ENCODE measurements at places on chromosomes 7 and 10.

DNA sequence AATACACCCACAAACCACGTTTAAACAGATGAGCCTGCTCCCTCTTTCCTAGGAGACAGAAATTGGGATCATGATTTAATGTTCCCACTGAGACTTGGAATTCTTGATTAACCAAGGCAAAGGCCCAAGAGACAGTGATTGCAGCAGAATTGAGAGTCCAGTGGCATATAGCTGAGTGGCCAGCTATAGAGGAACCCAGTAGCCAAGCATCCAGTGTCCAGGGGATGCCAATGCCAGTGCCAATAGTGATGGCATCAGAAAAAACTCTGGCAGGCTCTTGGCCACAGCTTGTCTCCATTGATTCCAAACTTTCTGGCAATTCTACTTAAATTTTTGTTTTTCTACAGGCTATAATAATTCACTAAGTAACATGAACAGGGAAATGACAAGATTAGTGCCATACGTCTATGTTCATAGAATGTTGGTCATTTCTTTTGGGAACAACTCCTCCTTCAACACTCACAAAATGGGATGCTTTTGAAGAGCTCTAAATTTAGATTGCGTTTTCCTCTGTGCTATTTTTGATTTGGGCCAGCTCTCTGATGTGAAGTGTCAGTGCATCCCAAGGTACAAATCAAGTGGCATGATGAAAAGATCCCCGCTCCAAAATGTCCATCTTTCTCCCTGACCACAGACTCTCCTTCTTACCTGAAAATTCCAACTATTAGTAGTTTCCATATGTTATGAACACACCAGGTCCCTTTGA, 83.1 kb upstream of the A1CF start:
- DNase-seq = no peak

- DNase-seq = no peak
These were observed 68.5 kb downstream of the CPVL start for GRCh38 chr7:29077854-29078253.

DNA sequence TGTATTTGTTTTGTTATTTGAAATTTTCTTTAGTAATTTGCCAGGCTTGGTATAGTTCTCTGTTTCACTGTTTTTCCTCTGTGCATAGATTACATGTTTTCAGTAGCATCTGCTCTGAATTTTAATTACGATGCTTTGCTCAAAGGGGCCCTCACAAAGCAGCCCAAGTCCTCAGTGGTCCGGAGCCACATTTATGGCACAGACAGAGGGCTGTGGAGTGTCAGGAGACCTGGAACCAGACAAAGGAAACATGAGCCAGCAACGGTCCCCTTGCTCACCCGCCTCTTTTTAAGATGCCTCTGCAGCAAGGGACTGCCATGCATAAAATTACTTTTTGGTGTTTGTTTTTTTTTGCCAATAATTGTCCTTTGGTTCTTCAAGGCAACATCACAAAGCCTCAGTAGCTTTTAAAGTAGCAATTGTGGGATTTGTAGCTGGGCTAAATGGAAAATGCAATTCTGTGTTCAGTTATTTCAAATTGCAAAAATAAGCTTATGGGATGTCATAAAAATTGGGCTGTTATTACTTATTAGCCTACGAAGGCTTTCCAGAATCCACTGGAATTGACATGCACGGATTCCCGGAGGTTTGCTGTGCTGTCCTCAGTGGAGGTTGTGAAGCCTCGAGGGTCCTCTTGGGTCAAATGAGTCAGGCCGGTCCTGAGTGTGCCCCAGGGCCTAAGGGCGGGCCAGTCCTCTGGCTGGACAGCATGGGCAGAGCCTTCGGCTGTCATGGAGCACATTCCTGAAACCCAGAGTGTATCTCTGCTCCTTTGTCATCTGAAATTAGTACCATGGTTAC, 422.8 kb downstream of the GLRX3 start:
- peak; percentile 19 for DNase-seq

DNA sequence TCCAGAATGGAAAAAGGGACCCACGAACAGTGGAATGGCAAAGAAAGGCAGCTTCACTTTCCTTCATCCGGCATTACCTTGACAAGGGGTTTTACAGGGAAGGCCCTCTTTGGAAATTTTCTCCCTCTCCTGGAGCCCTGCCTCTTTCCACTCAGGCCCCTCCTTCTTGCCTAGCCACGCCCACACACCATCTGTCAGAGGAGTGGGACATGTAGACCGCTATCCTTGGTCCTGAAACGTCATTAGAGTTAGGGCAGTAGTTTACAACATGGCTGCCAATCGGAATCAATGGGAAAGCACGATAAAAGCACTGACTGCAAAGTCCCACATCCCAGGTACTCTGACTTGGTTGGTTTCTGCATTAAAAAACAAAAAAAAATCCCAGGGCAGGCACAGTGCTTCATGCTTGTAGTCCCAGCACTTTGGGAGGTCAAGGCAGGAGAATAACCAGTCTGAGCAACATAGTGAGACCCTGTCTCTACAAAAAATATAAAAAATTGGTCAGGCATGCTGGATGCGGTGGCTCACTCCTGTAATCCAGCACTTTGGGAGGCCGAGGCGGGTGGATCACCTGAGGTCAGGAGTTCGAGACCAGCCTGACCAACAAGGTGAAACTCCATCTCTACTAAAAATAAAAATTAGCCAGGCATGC, 96.4 kb downstream of the MARCHF5 start:
- peak; percentile 37 for DNase-seq

DNA sequence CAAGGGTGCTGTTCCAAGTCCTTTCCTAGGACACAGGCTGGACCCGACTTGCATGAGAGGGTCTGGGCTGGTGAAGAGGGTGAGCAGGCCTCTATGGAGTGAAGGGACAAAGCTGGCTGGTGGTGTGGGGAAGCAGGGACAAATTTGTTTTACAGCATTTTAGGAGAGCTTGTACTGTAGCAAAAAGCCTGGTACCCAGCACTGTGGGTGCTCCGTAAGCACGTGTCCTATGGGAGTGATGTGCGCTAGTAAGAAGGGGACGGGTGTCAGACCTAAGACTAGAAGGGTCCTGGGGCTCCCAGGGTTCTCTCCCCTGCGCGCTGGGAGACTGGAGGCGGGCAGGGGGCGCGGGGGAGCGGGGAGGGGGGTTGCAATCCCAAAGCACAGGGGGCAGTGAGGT, 391 bp downstream of the NOBOX start:
- DNase-seq = no peak

DNA sequence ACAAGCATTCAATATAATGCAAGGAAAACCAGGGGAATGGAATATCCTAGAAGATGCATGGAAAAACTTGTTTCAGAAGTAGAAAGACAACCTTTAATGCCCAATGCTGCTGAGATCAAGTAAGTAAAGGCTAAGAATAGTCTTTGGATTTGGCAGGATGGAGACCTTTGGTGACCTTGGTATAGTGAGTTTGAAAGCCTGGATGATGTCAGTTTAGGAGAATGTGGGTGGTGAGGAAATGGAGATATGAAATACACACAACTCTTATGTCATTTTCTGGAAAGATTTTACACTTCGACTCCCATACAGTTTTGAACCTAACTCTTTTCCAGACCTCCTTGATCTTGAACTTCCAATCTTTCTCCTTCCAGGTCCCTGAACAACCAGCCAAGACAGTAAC, 185.7 kb downstream of the TFEC start:
- DNase-seq = no peak

DNA sequence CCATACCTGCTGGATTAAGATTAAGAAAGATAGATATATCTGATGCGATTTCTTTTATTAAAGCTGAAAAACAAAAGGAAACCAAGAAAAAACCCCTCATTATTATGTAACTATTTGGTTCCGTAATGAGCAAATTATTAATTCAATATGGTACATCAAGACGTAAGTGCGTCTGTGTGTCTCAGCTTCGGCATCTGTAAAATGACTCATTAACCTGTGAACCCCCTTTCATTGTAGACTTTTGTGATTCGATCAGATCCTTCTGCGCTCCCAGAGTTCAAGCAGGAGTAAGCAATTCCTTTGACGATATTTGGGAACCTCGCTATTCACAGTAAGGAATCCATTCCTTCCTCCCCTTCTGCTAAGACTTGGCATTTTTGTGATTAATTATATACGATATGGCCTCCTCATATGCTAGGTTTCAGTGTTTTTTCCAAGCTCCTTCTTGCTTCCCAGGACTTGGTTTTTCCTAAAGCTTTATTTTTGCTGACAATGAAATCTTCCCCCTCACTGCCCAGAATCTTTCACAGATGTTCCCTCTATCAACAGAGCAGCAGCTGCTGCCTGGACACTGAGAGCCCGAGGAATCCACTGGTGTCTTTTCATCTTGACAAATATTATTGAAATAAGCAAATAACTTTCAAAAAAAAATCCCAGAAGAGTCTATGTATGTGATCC, 171.7 kb upstream of the CELF2 start:
- DNase-seq = no peak

DNA sequence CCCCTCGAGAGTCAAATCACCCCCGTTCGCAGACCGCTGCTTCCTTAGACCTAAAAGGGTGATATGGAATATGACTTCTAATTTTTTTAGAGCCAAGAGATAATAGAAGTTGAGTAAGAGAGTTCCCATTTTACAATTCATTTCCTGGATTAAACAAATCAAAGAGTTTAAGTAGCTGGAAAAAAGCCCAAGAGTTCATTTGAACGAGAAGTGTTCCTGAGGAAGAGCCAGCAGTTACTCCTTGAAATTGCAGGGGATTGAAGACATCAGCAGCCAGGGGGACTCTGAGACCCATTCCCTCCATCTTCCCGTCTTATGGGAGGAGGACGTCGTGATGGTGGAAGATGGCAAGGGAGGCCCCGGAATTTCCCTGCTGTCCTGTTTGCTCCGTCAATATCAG, 277.0 kb downstream of the WDR11 start:
- DNase-seq = no peak

DNA sequence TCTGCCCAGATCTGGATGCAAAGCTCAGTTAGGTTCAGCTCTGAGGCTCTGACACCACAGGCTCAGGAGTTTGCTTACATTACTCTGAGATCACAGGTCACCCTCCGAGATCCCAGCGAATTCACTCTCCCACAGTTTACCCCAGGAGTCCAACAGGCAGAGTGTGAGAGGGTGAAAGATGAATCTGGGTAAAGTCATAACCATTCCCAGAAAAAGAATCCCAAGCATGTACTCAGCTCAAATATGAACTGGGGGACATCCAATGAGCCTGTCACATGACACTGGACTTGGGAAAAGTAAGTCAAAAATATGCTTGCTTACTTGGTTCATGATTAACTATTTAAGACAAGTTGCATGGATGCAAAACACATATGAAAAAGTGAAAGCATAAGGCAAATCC, 110.3 kb upstream of the ARID5B start:
- DNase-seq = no peak

DNA sequence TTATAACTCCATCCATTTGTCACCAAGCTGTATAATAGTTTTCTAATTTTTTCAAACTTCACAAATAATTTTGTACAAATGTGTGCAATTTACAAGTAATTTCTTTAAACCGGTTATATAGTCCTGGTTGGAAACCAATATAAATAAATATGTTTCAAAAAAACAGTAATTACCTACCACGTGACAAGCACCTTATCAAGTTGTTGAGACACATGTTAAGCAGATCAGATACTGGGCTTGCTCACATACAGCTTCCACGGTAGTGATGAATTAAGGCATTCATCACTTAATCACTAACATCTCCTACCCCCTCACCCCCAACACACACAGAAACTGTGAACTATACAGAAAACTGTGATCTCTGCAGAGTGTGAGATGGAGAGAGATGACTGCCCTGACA, 630.0 kb upstream of the MBL2 start:
- no peak for DNase-seq

- DNase-seq = no peak
These were observed 4.8 kb upstream of the BMPER start for GRCh38 chr7:33900501-33900900.

DNA sequence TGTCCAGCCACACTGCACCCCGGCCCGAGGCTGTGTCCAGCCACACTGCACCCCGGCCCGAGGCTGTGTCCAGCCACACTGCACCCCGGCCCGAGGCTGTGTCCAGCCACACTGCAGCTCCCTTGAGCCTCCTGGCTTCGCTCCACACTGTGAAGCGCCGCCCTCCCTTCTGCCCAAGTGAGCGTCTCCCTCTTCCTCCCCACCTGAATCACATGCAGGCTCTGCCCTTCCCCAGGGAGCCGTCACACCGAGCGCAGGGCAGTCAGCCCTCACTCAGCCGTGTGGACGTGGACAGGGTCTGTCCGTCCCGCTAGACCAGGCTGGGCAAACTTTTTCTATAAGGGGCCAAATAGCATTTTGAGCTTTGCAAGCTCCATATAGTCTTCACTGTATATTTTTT, 27.6 kb downstream of the CFAP46 start:
- DNase-seq = no peak

- DNase-seq = no peak
These were observed 2.3 kb upstream of the PRKAR1B start for GRCh38 chr7:729140-730000.

DNA sequence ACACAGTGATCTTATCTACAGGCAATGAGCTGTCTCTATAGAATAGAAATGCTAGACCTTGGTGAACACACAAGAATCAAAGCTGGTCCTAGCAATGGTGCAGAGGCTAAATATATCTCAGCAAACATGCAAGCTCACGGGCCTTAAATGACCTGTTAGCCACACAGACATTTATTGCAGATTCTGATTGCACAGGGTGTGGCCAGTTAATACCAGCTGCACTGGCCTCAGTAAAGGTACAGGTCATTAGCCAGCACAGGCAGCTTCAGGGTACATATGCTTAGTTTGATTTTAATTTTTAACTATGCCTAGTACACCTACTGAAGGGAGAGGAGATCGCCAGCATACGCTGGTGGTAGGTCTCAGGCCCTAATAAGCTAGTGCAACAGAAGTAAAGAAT, 265.4 kb upstream of the DGKB start:
- no peak for DNase-seq

DNA sequence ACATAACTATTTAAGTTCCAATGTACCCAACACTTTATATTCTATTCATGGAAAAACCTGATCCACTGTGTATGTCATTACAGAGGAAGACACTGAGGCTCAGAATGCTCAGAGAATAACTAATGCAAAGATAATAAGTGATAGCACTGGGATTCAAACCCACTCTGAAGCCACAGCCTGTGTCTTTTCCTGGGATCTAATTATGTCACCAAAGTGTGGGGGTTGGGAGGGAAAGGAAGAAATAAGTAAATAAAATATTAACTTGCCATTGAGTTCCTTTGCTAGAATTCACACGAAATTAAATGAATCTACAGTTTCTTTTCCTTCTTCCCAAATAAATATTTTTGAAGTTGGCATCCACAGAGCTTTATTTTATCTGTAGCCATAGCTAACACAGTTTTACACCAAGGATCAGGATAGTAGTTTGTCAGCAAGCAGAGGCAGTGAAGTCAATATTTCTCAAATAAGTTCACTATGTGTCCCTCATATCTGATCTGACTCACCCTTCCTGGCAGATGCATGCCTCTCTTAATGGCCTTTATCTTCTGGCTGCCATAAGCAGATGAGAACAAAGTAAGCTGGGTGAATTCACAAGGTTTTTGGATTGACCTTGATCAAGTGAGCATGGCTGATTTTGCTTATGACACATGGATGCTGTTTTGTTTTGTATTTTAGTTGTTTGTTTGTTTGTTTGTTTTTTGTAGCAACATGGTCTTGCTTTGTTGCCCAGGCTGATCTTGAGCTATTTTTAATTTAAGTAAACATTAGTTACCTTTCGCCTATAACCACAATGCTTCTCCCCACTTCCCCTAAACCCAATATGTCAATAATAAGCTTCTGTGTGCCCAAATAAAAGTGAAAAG, 6.3 kb downstream of the RAPGEF5 start:
- DNase-seq = no peak

- DNase-seq = no peak
These were observed 1.1 kb upstream of the TMEM130 start for GRCh38 chr7:98870807-98871491.

All from liver (tissue), 10 donors.